Epithelial cell of umbilical artery (primary cell): ENCODE measurements at places on chromosomes 2 and 18. TPM values are rescaled to one million over a fixed set of nuclear protein-coding genes. Genes with fewer than 3 reads are reported as not detected.

The TUBA4B gene
- total RNA-seq = not detected in 2 replicates

The MARCHF7 gene
- total RNA-seq = 137 and 172 TPM in 2 replicates

The ZC3H6 gene
- 1.4 and 1.9 TPM in 2 replicates for total RNA-seq

The CHRNG gene
- total RNA-seq = not detected in 2 replicates
